PC-9 (cell line): ENCODE measurements at places on chromosomes 11 and 22.

DNA sequence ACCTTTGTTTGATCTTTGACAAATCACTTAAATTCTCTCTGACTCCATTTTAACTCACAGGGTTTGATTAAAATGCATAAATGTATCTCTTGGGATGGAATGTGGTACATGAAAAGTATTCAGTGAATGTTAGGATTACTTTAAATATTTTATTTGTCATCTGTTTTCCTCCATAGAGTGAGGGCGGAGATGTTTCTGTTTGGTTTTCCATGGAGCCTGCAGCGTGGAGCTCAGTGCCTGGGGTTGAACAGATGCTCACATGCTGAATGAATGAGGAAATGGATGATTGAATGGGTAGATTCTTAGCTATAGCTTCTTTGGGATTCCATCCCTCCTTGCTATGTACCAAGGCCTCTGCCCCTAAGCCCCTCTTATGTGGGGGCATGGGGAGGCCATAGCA is 10.0 kb downstream of the TSPAN18 start:
- no peak for DNase-seq

GRCh38 chr22:29031227-29032011 is 30.2 kb downstream of the C22orf31 start:
- peak; percentile 90 for DNase-seq

DNA sequence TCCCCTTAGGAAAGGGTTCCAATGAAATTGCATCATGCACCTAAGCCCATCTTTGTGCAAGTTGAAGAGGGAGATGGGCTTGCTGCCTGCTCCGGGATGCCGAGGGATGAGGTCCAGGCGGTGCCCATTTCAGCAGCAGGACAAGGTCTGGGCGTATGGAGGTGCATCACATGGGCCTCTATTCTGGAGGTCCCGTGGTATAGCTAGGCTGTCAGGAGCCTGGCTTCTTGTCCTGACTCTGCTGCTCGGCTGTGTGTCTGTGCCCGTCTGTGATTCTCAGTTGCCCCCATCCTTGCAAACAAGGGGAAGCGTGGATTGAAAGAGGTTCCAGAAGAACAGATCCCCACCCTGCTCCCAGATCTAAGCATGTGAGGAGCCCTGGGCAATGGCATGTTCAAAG is 130.0 kb downstream of the OSBP2 start:
- no peak for DNase-seq

GRCh38 chr22:24315367-24315966 is 44.8 kb downstream of the SPECC1L start:
- no peak for DNase-seq

- DNase-seq = no peak
These were observed 34.4 kb upstream of the ZBED5 start for GRCh38 chr11:10892250-10892649.

GRCh38 chr22:36759481-36760159 is 16.3 kb downstream of the IFT27 start:
- no peak for DNase-seq

DNA sequence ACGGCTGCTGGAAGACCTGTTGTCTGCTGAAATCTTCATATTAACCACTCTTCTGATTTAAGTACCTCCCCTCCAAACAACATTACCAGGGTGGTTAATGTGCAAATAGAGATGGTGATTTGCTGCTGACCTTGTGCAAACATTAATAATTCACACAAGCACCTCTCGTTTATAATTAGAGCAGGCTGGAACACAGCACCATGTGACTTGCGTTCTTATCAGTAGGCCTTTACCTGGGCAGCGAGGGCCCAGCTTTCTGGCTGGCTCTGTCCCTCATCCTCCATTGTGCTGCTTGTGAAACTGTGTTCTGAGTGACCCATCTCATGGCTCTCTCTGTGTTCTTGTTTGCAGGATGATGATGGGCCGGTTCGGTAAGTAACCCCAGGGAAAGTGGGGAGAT is 41.0 kb upstream of the PARVG start:
- no peak for DNase-seq

DNA sequence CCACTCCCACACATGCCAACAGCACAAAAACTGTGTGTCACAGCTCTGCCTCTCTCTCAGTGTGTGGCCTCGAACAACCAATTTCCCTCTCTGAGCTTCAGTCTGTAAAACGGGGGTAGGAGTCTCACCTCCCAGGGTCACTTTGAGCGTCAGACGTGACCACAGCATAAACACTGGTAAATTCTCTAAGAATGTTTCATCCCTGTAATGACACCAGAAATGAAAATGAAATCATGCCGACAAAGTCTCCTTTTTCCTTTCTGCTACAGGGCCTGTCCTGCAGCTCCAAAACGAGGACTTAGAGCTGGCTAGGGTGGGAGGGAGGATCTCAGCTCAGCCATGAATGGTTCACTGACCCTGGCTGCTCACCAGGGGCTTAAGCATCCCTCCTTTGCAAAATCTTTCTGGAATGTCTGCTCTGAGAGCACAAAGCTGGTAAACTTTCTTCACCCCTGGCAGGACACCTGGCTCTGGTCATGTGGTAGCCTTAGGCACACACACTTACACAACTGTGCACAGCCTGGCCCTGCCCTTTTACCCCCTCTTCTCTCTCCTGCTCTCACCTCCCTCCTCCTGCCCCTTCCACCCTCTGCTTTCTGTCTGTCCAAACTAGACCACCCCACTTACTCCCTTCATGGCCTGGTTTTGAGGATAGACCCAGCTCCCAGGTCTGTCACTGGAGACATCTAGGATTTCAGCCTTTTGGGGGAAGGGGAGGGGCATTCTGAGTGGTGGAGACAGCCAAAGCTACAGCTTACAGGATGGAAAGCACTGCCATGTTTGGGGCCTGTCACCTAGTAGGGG is 12.3 kb upstream of the TSKU start:
- peak; percentile 97 for DNase-seq

- DNase-seq = no peak
These were observed 104.7 kb downstream of the PLEKHA7 start for GRCh38 chr11:16909359-16910035.

- DNase-seq = peak; percentile 50
These were observed 39.9 kb downstream of the CWC15 start for GRCh38 chr11:94933223-94934130.

- DNase-seq = no peak
These were observed 367.6 kb upstream of the DDI1 start for GRCh38 chr11:103668859-103669258.

GRCh38 chr22:22576244-22576988 is 17.4 kb upstream of the PRAME start:
- no peak for DNase-seq

DNA sequence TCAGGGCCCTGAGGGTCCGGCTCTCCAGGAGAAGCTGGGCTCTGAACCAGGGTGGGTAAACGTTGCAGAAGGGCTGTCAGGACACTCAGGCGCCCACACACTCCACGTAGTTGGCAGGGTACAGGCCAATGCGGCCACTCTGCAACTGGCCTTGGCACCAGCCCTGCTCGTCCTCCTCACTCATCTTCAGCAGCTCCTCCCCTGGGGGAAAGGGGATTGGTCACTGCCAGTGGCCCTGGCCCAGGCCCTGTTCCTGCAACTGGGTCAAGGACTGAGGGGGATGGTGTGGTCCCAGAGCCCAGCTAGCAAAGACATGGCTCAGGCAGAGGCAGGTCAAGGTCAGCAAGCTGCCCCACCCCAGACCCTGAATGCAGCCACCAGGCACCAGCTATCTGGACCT is 1.2 kb upstream of the ARFGAP2 start:
- no peak for DNase-seq

DNA sequence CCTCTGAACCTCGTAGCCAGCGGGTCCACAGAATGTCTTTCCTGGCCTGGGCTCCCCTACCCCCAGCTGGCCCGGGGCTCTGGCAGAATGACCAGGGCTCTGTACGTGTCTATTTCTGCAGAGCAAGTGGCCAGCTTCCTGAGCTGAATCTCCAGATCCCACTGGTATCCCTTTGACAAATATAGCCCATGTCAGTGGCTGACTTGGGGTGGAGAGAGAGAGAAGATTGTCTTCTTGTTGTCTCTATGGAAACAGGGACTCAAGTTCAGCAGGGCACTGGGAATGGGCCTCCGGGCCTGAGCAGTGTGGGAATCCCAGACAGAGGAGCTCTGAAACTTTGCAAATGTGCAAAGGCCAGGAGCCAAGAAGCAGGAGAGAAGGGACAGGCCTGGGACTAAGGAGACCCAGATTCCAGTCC is 33.9 kb downstream of the ANO1 start:
- no peak for DNase-seq

- DNase-seq = no peak
These were observed 12.5 kb downstream of the PATZ1 start for GRCh38 chr22:31333641-31334040.

GRCh38 chr11:78801161-78801884 is 226.7 kb upstream of the NARS2 start:
- DNase-seq = peak; percentile 63

DNA sequence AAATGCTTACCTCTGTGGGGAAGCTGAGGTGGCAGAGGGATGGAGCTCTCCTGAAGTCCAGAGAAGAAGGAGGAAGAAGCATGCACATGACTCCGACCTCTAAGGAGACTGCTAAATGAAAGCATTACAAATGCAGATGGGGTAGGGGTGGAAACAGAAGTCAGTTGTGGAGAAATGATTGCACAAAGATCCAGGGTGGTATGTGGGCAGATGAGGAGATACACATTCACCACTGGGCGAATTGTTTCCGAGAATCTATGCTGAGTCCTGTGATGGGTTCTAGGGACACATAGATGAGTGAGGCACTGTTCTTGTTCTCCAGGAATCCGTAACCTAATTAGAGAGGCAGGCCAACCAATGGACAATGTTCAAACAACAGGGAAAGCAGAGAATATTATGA is 188.9 kb upstream of the ZBED5 start:
- no peak for DNase-seq

GRCh38 chr11:121265586-121265985 is 27.0 kb upstream of the SC5D start:
- no peak for DNase-seq

DNA sequence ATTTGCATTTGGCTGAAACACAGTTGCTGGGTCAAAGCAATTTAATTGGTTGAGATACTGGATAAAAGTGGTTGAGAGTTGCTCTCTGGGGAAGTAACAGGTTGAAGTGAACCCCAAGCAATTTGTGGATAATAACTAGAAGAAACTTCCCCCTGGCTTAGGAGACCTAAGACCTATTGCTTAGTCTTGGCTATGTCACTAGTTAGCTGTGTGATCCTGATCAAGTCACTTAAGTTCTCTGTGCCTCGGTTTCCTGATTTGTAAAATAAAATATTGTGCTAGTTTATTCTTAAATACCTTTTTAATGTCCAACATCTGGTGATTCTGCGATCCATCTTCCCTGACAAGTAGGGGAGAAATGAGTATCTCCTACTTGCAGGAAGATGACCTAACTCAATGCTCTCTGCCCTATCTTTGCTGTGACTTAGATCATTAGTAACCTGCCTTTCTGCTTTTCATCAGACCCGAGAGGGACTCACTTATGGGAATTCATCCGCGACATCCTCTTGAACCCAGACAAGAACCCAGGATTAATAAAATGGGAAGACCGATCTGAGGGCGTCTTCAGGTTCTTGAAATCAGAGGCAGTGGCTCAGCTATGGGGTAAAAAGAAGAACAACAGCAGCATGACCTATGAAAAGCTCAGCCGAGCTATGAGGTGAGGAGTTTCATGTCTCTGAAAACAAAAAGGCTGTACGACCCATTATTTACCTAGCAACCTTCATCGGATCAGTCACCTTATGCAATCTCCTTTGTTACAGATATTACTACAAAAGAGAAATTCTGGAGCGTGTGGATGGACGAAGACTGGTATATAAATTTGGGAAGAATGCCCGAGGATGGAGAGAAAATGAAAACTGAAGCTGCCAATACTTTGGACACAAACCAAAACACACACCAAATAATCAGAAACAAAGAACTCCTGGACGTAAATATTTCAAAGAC is 37.5 kb downstream of the EHF start:
- no peak for DNase-seq

- no peak for DNase-seq
These were observed 27.7 kb downstream of the SMCO4 start for GRCh38 chr11:93515441-93516025.

DNA sequence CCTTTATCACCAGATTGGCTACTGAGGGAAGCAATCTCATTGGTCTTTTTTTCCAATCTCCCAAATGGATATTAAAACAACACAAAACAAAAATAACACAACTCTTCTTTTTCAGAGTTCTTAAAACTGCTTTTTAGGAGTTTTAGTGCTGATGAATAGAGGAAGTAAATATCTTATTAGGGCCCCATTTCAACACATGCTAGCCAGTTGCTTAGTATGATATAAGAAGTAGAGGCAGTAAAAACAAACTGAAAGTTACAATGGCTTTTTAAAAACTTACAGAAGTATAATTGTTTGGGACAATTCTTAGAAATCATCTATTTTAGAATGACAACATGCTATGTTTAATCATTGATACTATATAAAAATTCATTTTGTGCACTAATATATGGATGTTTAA is 3.4 kb downstream of the C11orf71 start:
- DNase-seq = no peak

DNA sequence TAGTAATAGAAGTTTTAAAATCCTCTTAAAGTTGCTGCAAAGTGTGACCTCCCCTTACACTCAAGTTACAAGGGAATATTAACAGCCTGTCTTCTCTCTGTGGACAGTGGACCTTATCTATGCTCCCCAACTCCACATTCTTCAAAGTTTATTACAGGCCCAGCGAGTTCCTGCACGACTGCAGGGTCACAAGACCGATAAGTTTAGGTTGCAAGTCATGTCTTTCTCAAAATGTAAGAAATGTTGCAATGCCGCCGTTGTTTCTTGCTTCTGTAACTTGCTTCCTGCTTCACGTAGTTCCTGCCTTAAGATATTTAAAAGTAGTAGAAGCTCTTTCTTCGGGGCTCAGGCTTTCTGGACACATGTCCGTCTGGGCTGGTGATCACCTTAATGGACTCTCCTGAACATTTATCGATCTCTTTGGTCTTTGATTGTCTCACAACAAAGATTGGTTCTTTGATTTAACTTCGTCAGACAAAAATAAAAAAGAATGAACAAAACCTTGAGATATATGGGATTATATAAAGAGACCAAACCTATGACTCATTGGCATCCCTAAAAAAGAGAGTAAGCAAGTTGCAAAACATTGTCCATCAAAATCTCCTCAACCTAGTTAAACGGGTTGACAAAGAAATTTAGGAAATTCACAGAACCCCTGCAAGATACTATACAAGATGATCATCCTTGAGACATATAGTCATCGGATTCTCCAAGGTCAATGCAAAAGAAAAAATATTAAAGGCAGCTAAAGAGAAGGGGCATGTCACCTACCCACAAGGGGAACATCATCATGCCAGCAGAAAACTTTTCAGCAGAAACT is 45.4 kb upstream of the GLYAT start:
- DNase-seq = no peak

DNA sequence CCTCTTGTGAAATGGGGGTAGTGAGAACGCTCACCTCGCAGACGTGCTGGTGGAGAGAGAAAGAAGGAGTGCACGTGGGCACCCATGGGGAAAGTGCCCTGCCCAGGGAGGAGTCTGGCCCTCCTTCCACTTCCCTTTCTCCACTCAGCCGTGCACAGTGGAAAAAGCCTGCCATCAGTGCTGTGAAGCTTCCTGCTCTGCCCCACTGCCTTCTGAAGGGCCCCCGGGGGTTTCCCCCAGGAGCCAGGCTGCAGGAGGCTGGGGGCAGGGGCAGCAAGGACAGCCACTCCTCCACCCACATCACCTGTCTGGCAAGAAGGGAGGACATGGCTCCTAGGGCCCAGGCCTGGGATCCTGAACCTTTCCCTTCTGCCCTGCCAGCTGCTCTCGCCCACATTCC is 7.6 kb downstream of the TP53I11 start:
- no peak for DNase-seq
